ENCODE measurements at places on chromosomes 2 and 18.

DNA sequence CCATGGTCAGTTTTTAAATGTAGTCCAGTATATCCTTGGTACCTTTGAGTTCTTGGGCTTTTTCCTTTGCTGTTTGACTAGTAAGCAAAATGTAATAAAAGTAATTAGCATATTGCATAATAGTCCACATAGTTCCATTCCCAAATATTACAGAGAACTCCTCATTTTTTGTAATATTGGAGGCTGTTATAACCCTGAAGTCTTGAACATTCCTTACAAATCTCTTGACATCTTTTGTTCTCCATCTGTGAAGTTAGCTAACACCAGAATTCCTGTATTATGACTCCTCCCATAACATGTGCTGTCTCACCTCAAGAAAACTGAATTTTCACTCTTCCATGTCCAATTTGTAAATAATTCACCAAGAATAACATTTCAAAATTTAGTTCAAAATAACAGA lies 17.1 kb downstream of the CREB1 start:
- no peak for DNase-seq

GRCh38 chr2:12637754-12638153 lies 79.0 kb upstream of the TRIB2 start:
- no peak for DNase-seq

- no peak for DNase-seq
These were observed 160.8 kb downstream of the KLHL29 start for GRCh38 chr2:23545811-23546210.

DNA sequence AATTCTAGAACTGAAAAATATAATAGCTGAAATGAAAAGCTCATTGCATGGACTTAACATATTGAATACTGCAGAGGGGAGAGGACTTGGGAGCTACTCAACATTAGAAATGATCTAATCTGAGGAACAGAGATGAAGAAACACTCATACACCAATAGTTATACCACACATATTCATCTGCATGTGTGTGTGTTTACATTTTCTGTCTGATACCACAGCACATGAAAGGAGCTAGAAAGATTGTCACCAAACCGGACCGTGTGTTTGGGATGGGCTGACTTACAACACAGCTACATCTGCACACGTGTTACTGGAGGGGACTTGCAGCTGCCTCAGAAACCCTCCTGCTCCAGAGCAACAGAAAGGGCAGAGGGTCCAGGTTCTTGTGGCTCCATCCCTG lies 47.8 kb downstream of the PXDN start:
- no peak for DNase-seq

DNA sequence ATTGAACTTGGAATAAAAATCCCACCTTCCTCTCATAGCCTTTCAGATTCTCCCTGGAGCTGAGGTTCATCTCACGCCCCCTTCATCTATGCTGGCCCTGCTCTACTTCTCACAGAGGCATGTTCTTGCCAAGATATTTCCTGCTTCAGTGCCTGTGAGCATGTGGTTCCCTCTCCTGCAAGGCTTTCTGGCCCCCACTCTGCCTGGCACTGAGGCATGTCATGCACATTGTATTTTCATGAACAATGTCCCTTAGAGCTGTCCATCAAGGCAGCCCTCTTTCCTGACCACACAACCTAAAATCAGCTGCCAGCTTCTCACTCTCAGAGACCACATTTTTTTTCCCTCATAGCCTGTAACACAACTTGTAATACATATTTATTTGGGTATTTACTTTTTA lies 18.0 kb upstream of the HK2 start:
- DNase-seq: no peak

- DNase-seq: no peak
These were observed 37.1 kb upstream of the GPR75 start for GRCh38 chr2:53896864-53897263.

DNA sequence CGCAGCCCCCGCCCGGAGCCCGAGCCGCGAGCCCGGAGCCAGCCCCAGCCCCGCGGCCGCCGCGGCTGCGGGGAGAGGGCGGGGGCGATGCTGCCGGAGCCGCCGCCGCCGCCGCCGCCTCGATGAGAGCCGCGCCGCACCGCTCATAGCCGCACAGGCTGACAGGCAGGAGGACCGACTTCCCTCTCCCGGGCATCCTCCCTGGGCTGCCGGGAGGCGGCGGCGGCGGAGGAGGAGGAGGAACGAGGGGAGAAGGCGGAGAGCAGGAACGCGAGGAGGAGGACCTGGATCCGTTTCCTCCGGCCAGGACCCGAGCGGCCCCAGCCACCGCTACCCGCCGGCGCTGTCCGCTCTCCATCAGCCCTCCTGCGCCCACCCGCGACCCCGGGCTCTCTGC lies 370 bp downstream of the KLHL29 start:
- peak; percentile 20 for DNase-seq

- no peak for DNase-seq
These were observed 67.6 kb downstream of the SOWAHC start for GRCh38 chr2:109681633-109682380.

- no peak for DNase-seq
These were observed 161.5 kb upstream of the NT5C1B start for GRCh38 chr2:18750672-18751554.

DNA sequence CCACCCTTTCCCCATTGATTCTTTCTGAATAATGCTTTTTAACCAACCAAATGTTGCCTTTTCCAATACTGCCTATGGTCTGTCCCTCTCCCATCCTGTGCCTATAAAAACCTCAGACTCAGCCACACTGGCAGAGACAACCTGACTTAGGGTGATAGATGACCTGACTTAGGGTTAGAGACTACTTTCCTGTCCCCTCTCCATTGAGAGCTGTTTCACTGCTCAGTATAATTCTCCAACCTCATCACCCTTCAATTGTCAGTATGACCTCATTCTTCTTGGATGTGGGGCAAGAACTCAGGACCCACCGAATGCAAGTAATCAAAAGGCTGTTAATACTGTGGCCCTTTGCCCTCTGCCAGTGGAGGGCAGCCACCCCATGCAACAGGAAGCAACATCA lies 182.3 kb upstream of the STK17B start:
- DNase-seq: no peak

DNA sequence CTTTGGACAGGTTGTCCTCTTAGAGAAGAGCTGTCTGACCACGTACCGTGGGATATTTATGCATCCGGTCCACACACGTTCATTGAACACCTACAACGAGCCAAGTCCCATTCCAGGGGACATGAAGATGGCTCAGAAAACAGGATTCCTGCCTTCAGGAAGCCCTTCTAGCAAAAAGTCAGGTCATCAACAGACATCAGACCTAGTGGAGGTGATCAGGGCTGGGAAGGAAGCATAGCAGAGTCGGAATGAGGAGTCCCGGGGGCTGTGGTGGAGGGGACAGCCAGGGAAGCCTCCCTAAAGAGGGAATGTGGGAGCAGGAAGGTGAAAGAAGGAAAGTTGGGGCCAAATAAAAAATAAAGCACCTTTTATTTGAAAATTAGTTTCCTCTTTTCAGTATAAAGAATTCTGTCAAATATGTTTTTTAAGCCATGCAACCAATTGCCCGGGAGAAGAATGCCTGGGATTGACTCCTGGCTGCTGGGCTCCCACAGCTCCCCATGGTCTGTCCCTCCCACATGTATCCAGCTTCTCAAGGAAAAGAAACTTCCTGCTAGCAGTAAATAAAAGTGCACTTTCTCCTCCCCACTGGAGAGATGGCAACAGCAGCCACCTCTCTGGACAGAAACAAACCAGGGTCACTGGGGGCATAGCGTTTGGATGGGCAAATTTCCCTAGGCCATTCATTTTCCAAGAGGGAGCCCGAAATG lies 144.8 kb downstream of the SMAD7 start:
- DNase-seq: no peak

GRCh38 chr18:22547807-22548561 lies 130.3 kb upstream of the CTAGE1 start:
- no peak for DNase-seq

- no peak for DNase-seq
These were observed 54.9 kb upstream of the SLC5A7 start for GRCh38 chr2:107931412-107931811.

DNA sequence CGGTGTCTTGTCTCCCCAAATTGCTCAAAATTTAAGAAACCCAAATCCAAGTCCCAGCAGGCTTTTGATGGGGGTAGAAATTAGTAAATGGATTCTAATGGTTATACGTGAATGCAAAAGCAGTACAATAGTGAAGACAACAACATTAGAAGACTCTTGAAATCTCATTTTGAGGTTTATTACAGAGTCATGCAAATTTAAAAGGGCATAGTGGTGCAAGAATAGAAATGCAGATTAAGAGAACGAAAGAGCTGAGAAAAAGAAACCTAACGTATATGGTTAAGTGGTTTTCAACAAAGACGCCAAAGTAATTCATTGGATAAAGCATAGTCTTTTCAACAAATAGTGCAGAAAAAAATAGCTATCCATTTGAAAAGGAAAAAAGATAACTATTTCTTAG lies 33.2 kb upstream of the CXXC1 start:
- no peak for DNase-seq

- DNase-seq: no peak
These were observed 59.6 kb upstream of the TMEM163 start for GRCh38 chr2:134778372-134778771.

DNA sequence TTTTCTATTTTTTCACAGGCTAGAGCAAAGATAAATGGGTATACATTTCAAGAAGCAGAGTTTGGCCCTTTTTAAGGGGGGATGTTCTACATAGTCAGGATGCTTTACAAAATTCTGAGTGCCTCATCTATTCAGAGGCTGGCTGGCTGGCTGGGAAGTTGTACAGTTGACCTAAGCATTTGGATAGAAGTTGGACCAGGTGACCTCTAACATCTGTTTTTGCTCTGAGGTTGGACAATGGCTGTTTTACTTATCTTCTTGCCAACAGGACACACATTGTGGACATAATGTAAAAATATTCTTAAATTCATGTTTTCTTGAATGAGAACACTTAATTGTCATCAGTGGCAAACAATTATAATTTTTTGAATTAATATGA lies 205.4 kb downstream of the PTPRM start:
- DNase-seq: no peak

DNA sequence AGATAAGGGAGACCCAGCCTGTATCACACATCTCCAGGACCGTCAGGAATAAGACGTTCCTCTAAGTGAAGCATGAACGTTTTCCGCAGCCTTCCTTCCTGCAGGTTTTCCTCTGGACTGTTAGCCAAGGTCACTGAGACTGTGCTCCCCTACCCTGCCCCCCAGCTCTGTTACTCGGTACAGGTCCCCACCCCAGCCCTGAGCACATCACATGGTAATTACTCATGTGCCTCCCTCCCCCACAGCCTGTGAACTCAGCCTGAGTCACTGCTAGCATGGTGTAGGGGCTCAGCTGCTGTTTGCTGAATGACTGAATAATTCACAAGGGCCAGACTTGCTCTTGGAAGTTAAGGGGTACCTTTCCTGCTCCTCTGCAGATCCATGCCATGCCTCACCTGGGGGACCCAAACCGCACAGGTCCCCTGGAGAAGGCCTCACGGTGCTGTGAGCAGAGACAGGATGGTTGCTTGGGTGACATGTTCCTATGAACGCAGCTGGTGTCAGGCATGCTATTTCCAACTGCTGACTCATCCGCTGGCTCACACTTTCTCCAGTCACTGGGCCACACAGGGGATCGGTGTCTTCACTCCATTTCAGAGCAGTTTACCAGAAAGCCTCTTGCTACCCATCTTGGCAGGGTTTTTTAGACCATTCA lies 88.2 kb downstream of the PLB1 start:
- DNase-seq: peak; percentile 86

DNA sequence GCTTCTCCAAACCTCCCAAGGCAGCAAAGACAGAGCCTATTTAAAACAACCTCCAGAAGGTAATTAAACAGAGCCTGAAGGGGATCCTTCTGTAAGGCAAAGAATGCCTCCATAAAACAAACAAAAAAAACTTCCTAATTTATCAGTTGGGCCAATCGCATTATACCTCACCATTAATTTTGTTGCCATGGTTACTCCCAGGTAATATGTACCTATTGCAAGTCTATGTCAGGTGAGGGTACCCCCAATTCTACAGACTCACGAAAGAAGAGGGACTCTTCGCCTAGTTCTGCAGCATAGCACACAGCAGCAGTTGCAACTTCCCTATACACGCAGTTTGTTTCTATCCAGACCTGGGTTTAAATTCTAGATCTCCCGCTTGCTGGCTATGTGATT lies 38.8 kb downstream of the SFXN5 start:
- no peak for DNase-seq

DNA sequence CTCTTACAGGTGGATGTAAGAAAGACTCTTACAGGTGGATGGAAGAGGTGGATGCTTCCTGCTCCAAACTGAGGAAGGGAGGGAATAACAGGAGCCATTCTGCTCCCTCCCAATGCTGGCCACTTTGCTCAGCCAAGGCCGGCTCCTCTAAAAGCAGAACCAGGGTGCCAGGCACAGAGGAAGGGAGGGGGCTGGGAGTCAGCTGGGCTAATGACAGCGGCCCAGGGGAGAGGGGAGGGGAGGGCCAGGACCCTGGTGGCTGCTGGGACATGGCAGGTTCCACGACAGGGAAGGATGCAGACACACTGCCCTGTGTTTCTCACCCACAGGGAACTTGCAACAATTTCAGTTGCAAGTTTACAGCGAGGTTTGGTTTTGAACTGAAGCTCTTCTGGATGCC lies 173.4 kb downstream of the ANAPC1 start:
- DNase-seq: no peak

DNA sequence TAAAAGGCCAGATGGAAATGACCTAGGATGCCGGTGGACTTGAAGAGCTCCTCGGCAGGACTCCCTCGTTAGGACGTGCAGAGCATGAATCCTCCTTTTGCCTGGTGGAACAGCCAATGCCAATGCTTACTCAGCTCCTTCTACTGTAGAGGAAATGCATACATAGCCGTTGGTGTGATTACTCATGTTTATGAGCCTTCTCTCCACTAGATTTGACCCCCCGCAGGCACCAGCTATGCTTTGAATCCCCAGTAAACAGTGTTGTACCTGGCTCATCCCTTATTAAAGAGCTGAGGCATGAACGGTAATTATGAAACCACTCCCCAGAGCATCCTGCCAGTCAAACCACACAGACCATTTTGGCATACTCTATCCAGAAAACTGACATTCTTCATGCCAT lies 172.8 kb downstream of the ANTXR1 start:
- DNase-seq: no peak

GRCh38 chr2:3377279-3377611 lies 373 bp downstream of the EIPR1 start:
- DNase-seq: peak; percentile 57

DNA sequence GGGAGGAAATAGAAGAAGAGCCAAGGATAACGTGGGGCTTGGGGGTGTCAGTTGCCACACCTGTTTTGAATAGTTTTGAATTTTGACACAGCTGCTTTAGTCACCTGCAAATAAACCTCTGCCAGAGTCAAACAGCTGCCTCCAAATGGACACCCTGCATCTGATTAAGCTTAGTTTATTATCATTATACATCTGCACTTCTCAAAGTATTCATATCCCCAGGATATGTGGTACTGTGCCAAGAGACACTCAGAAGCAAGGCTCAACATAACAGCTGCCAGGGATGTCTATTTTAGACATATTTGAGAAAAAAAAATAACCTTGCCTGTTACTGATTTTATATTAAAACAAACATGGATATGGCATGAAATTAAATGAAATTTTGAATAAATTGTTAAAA lies 122.5 kb upstream of the WDR75 start:
- DNase-seq: no peak

GRCh38 chr2:237724811-237725478 lies 73.6 kb upstream of the RBM44 start:
- DNase-seq: no peak

- DNase-seq: no peak
These were observed 71.8 kb upstream of the HS6ST1 start for GRCh38 chr2:128390256-128390990.

All from inflammatory macrophage treated with lipopolysaccharide for 1 hour (primary cell).